ENCODE measurements at places on chromosomes 7 and 10. TPM values are rescaled to one million over a fixed set of nuclear protein-coding genes. Genes with fewer than 3 reads are reported as not detected.

Gene HTRA1
- 232 TPM for total RNA-seq

Gene BAIAP2L1
- total RNA-seq: 3.1 TPM

Gene LIPK
- total RNA-seq: not detected

Gene PANK1
- 6.7 TPM for total RNA-seq

Gene TMEM176B
- not detected for total RNA-seq

Gene OPN4
- total RNA-seq: not detected

Gene PON3
- total RNA-seq: under 0.01 TPM

Gene CCDC136
- total RNA-seq: 7.6 TPM

All from regular cardiac myocyte (primary cell).